ENCODE measurements at places on chromosomes 7 and 10.

DNA sequence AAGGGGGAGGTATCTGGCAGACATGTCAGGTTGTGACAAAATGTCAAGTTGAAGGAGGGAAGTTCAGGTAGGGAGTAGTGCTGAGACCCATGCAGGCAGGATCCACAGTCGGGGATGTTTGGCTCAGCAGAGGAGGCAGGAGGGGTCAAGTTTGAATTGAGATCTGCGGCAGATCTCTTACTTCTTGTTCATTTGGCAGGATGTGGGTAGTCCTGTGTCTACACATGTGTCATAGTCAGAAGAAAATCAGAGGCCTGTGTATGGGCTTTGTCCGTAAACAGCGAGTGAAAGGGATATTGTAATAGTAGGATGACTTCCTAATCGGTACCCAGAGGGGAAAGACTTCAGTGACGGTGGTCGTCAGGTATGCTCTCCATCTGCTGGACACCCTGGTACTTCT is 203.8 kb upstream of the MTPN start:
- DNase-seq: no peak

DNA sequence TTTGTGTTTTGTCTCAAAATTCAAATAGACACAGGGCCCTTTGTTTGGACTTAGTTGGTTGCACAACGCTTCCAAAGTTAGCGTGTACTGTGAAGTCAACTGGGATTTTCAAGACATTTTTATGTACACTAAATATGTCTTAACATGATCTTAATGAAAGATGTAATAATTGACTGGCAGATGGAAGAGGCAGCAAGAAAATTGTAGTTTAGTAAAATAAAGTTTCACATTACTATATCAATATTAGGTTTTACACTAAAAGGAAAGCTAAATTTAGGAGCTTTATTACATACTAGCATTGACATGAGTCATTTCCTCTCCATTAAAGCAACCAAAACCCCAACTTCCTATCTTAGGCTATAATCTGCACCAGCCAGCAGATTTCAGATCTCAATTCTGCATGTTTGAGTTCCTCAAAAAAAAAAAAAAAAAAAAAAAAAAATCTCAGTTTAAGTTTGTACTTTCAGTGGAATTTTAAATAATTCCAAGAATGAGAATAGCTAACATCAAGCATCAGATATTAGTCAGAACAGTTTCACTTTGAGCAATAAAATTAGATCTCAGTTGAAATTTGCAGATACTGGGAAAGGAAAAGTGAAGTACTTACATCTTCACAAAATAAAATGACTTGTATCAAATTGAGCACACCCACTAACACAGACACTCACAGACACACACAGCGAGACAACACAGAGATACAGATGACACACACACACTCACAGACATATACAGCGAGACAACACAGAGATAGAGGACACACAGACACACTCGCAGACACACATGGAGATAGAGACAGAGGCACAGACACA is 346.6 kb upstream of the KLF6 start:
- DNase-seq: peak; percentile 70

GRCh38 chr7:81886211-81886764 is 116.4 kb upstream of the HGF start:
- DNase-seq: no peak

GRCh38 chr10:119933179-119933578 is 40.6 kb downstream of the SEC23IP start:
- DNase-seq: no peak

- DNase-seq: no peak
Measured at GRCh38 chr7:91079487-91079886, 184.7 kb upstream of the FZD1 start.

- no peak for DNase-seq
Measured at GRCh38 chr7:76326646-76327233, 24.3 kb downstream of the HSPB1 start.

GRCh38 chr7:132371948-132372347 is 204.3 kb downstream of the PLXNA4 start:
- DNase-seq: no peak

DNA sequence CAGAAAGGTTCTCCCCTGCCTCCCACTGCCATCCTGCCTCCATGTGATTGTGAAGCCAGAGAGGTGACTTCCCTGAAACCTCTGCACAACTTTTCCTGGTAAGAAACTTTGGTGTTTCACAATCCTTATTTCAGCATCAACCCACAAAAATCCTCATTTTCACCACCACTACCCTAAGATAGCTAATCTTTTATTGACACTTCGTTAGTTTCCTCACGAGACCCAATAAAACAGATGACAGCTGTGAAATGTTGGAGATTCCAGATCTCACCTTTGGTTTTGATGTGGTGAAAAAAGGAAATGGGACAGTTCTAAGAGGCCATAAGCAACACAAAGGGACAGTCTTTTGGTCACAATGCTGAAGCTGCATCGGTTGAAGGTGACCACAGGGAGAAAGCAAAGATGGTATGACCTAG is 59.9 kb upstream of the TM9SF3 start:
- DNase-seq: no peak

GRCh38 chr7:322111-322671 is 32.2 kb downstream of the FOXL3 start:
- peak; percentile 98 for DNase-seq

DNA sequence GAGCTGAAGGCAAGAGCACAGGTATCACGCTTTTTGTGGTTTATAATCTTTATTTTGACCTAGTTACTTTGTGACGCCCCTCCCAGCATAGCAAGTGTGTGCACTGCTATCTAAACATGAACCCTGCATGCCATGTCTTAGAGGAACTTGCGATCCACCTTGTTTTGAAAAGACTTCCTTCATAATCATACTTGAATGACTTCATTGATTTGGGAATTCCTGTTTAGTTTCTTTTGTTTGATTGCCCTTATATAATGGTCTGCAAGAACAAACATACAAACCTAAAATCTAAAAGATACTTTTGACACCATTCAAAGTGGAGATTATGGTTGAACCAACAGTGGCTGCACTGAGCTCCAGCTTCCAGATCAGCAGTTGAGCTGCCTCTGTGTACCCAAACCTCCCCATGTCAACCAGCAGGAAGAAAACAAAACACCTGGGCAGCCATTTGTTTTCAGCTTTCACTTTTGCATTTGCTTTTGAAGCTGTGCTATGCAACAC is 132.6 kb downstream of the CELF2 start:
- no peak for DNase-seq

- DNase-seq: no peak
Measured at GRCh38 chr7:37109016-37109683, 339.5 kb downstream of the ELMO1 start.

DNA sequence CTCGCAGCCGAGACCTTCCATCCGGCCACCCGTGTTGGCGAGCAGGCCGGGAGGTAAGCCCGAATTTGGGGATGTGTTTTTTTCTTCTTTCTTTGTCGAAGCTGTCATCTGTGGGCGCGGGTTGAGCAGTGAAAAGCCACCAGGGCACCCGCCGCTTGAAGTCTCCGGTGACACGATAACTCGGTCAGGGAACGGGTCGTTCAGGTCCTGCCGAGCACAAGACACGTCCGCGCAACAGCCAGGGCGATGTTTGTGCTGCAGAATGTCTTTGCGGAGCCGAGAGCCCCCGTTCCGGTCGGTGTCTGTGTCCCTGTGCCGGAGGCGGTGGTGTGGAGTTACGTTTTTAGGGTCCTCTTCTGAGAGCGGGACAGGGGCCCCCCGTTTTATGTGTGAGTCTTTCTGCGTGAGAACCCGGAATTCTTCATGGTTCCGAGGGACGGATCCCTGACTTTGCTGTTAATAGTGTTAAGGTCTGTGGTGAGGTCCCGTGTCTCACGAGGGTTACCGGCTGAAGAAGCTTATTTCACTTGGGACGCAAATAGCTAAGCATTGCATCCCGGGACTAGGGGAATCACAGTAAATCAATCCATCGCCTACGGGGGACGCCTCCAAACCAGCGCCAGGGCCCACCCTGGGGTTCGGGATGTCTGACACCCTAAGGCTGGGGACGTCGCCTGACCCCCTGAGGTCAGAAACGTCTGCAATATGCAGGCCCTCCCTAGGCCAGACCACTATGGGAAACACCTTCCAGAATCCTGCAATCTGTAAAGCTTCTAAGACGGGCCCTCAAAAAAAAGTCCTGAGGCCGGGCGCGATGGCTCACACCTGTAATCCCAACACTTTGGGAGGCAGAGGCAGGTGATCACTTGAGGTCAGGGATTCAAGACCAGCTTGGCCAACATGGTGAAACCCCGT is 99.5 kb downstream of the ELFN1 start:
- DNase-seq: peak; percentile 42

DNA sequence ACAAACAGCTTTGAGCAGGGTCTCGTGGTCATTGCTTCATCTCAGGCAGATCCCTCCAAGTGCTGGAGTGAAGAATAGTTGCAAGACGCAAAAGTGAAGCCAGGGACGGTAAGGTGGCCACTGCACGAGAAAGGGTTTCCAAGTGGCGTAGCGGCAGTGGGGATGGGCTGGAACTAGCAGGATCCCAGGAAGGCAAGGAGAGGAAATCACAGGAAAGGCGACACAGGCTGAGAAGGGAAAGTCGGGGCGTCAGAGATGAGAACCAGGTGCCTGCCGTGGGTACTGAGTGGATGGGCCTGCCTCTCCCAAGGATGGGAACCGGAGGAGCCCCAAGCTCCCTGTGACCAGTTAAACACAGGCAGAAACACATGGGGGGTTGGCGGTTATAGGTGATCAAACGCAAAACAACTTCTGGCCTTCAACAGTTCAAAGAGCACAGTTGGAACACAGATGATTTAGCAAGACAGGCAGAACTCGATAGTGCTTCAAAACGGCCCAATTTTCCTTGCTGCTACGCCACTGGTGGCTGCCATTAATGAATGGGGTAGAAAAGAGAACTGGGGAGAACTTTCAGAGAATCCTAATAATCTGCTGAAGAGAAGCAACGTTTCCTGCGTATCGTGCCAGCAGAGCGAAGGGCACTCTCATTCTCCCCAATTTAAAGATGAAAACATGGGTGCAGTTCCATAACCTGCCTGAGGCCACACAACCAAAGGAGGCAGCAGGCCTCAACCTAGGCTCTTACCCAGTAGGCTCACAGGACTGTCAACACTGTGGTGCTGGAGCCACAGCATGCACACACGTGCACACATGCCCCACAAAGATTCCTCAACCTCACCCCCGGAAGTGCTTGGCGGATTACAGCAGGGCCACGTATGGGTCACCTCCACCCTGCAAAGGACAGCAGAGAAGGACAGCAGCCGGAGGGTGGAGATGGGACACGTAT is 61.9 kb downstream of the MAD1L1 start:
- DNase-seq: no peak

GRCh38 chr7:43552122-43552521 is 30.8 kb upstream of the STK17A start:
- no peak for DNase-seq

GRCh38 chr7:155770241-155770640 is 42.0 kb downstream of the SHH start:
- no peak for DNase-seq

GRCh38 chr10:68869623-68870022 is 31.5 kb upstream of the DDX50 start:
- DNase-seq: no peak

DNA sequence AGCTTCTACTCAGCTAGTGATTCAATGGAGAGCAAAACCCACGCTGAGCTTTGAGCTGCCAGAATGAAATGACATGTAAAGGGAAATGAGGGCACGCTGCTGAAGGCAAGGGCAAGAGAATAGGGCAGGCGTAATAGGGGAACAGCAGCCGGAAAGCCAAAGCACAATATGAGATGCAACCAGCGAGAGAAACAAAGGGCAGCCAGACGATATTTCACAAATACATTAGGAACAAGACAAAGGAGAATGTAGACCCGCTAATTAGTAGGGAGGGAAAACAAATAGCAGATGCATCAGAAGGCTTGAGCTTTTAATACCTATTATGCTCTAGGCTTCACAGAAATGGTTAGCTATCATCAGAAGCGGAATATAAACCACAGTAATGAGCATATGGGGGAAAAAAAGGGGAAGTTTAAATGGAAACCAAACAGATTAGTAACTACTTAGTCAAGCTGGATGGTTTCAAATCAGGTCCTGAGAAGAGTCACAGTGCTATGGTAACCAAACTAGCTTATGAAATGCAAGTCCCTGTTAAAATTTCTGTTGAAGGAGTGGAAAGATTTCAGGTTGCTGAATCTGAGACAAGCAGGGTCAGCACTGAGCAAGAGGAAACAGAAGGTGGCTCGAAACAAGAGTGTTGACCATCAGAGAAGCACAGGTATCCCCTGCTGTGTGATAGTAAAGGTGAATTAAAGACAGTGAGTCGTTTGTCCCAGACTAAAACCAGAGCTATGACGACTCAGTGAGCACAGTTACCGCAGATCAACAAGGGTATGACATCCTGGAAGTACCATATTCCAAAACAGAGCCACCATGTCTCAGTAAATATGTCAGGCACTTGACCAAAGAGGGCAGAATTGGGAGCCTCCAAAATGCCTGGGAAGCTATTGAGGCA is 496.9 kb upstream of the CELF2 start:
- no peak for DNase-seq

DNA sequence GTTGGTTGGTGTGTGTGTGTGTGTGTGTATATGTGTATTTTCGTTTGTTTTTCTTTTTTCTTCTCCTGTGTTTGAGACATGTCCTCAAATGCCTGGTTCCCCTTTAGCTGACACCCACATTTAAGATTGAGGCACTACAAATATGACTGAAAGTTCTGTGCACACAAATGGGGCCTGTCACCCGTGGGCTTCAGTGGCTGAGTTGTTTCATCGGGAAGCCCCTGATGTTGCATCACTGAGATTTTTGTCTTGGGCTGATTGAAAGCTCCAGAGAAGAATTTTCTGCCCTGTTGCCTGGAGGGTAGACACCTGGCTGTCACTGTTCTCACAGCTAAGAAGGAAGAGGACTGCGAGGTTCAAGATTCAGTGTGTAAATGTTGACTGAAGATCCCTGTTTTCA is 283.8 kb upstream of the C7orf33 start:
- DNase-seq: no peak

- peak; percentile 75 for DNase-seq
Measured at GRCh38 chr10:73910764-73911552, at the start of gene PLAU. Gene PLAU (plus strand): TSS chr10:73911132. CDS start chr10:73911556, 424 bp downstream.

DNA sequence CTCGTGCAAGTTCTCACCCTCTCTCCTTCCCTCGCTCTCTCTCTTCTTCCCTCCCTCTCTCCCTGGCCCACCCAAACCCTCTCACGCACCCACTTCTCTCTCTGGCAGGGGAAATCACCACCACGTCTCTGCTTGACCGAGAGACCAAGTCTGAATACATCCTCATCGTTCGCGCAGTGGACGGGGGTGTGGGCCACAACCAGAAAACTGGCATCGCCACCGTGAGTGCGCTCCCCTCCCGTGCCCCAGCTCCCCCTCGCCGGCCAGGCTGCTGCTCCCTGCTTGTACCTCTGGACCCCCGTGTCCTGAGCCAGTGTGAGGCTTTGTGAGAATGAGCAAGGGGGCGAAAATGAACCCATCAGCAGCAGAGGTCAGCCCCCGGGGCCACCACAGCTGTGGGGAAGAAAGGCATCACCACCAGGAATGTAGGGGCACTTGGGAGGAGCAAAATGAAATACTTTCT is 25.5 kb downstream of the C10orf105 start:
- no peak for DNase-seq

- no peak for DNase-seq
Measured at GRCh38 chr10:92846-93245, 42.4 kb upstream of the ZMYND11 start.

GRCh38 chr7:2012044-2012900 is 220.5 kb downstream of the MAD1L1 start:
- no peak for DNase-seq

GRCh38 chr10:87585565-87586514 is 73.8 kb upstream of the PAPSS2 start:
- DNase-seq: no peak
